ENCODE measurements at places on chromosomes 13 and 19.
A peak's percentile ranks its signal among the peaks of the same experiment; 100 is the strongest.

DNA sequence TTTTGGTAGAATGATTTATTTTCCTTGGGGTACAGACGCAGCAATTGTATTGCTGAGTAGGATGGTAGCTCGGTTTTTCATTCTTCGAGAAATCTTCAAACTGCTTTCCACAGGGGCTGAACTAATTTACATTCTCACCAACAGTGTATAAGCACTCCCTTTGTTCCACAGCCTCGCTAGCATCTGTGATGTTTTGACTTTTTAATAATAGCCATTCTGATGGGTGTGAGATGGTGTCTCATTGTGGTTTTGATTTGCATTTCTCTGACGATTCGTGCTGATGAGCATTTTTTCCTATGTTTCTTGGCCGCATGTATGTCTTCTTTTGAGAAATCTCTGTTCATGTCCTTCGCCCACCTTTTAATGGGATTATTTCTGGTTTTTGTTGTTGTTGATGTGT lies 54.8 kb upstream of the UQCRFS1 start:
- no peak for DNase-seq

- DNase-seq, result no peak
These were observed 191.0 kb upstream of the SOX1 start for GRCh38 chr13:111875915-111876314.

DNA sequence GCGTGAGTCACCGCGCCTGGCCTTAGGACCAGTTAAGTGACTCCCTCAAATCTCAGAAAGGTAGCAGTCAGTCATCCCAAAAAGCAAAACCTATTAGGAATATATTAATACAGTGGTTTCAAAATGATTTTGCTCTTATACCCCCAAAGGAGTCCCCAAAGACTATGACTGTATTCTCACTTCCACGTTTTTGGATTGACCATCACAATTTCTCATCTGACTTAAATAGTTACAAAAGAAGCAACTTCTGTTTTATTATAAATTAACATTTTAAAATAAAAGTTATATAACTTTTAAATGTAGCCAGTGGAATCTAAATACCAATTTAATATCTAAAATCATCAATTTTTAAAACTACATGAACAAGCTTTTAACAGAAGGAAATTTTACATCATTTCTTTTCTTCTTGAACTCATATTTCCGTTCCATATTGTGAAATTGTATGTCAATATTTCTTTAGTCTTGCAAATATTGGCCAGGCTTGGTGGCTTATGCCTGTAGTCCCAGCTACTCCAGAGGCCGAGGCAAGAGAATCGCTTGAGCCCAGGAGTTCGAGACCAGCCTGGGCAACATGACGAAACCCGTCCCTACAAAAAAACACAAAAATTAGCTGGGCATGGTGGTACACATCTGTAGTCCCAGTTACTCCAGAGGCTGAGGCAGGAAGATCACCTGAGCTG lies 1.5 kb upstream of the SPART start:
- no peak for DNase-seq

GRCh38 chr13:34826432-34826831 lies 115.6 kb upstream of the NBEA start:
- no peak for DNase-seq

GRCh38 chr19:13017306-13018034 lies 22.2 kb downstream of the NFIX start:
- DNase-seq, result no peak

DNA sequence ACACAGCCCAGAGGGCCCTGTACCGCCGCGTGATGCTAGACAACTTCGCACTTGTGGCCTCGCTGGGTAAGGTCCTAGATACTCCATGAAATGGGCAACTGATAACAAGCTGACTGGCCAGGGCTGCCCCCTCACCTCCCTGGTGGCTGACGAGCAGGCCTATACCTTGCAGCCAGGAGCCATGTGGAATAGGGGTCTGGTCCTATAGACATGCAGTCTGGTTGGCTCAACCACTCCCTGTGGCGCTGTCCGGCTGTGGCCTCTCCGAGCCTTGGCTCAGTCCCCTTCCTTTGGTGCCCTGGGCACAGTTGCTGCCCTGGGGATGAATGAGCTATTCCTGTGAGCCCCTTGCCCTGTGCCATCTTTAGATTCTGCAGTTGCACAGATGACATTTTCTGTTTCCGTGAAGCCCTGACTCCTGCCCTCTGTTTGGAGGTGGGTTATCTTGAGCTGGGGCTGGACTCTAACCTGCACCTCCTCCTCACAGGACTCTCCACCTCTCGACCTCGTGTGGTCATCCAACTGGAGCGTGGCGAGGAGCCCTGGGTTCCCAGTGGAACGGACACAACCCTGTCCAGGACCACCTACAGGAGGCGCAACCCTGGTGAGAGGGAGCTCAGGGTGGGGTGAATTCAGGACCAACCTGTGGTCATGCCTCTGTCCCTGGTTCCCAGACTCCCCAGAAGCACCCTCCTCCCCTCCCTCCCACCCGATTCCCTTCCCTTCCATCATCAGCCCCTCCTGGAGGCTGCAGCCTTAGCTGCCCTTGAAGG lies 2.5 kb downstream of the ZNF324 start:
- DNase-seq, result no peak

GRCh38 chr13:99863789-99864626 lies 107.6 kb downstream of the ZIC5 start:
- DNase-seq, result no peak

GRCh38 chr13:45142440-45143345 lies 22.4 kb downstream of the GTF2F2 start:
- peak; percentile 16 for DNase-seq

- DNase-seq, result no peak
These were observed 1625.7 kb upstream of the SLC10A2 start for GRCh38 chr13:104691767-104692467.

GRCh38 chr19:8257052-8257443 lies 47.9 kb downstream of the CERS4 start:
- DNase-seq, result no peak

DNA sequence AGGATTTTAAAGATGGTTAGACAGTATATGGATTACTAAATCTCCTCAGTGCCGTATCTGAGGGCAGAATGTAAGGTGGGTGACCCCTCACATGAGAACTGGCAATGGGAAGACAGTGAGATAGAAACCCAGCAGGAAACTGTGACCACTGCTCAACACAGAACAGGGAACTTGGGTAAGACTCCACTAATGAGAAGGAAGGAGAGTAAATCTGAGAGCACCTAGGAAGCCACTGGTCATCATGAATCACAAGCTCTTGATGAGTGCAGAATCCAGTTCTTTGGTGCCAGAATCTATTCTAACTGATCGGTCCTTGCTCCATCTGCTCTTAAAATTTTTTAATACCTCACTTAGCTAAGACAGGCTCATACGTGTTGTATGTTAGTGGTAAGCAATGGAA lies 261.8 kb downstream of the KLF12 start:
- DNase-seq, result no peak

- DNase-seq, result no peak
These were observed 13.6 kb downstream of the HNRNPM start for GRCh38 chr19:8458380-8458779.

GRCh38 chr19:41871573-41872383 lies 5.3 kb upstream of the CD79A start:
- DNase-seq, result no peak

DNA sequence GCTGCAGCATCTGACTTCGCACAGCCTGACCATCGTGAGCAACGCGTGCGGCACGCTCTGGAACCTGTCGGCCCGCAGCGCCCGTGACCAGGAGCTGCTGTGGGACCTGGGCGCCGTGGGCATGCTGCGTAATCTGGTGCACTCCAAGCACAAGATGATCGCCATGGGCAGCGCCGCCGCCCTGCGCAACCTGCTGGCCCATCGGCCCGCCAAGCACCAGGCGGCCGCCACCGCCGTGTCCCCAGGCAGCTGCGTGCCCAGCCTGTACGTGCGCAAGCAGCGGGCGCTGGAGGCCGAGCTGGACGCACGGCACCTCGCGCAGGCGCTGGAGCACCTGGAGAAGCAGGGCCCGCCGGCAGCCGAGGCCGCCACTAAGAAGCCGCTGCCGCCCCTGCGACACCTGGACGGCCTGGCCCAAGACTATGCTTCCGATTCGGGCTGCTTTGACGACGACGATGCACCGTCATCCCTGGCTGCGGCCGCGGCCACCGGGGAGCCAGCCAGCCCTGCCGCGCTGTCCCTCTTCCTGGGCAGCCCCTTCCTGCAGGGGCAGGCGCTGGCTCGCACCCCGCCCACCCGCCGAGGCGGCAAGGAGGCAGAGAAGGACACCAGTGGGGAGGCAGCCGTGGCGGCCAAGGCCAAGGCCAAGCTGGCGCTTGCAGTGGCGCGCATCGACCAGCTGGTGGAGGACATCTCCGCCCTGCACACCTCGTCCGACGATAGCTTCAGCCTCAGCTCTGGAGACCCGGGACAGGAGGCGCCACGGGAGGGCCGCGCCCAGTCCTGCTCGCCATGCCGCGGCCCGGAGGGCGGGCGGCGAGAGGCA lies 13.6 kb downstream of the C19orf25 start:
- DNase-seq, result no peak

DNA sequence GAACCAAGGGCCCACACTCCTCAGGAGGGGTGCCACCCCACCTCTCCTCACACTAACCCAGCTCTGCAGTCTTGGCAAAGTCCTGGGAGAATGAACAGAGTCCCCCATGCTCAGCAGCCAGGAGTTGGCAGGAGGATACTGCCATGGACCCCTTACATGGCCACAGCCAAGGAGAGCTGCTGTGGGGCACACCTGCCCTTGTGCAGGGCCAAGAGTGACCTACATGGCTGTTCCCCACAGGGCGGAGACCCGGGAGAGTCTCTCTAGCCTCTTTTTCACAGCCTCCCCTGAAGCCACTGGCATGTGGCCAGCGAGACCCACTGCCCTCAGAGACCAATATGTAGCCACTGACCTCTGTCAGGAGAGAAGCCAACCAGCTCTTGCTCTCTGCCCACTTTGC lies 45.9 kb upstream of the VSTM2B start:
- DNase-seq, result no peak

DNA sequence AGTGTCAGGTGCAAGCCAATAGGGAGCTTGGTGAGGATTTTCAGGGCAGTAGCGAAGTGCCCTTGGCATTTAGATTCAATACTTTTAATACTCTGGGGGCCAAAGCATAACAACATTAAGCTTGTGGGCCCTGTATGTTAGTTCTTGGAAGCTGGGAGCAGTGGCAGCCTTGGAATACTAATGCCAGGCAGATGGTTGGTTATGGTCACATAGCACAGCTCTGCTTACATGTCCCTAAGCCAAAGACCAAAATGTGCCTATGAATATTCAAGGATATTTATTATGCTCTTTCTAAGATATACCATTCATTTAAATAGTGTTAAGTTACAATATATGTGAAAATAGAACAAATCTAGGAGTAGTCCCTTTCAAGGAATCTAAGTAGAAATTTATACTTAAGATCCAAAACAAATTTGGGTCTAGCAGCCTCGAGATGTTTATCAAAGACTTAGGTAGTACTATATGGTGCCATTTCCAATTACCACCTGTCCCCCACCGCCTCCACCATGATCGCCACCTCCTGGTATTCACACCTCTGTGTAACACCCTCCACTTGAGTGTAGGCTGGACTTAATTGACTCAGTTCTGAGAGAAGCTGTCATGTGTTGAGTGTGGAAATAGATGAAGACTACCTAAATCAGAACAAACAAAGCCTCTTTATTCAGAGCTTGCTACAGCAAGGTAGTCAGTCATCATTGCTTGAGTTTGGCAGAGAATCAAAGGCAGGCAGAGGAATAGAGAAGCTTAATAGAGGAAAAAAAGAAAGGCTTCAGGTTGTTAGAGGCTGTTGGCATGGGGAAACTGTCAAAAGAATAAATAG lies 261.0 kb downstream of the GPC5 start:
- no peak for DNase-seq

GRCh38 chr13:81987159-81987558 lies 1646.2 kb upstream of the SPRY2 start:
- DNase-seq, result no peak

DNA sequence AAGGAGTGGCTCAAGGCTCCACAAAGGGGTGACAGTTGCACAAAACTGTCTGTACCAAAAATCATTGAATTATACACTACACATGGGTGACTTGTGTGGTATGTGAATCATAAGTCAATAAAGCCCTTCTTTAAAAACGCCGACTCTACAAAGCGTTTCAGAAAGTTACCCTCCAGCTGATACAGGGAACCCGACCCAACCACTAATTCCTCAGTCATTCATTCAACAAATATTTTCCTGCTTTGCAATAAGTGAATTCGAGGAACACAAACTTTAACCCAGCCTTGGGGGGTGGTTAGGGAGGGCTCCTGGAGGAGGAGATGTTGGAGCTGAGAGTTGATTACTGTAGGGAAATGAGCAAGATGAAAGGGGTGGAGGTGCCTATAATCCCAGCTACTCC lies 32.0 kb downstream of the LTBP4 start:
- DNase-seq, result no peak

GRCh38 chr19:38971672-38972071 lies 3.9 kb downstream of the FBXO17 start:
- no peak for DNase-seq

DNA sequence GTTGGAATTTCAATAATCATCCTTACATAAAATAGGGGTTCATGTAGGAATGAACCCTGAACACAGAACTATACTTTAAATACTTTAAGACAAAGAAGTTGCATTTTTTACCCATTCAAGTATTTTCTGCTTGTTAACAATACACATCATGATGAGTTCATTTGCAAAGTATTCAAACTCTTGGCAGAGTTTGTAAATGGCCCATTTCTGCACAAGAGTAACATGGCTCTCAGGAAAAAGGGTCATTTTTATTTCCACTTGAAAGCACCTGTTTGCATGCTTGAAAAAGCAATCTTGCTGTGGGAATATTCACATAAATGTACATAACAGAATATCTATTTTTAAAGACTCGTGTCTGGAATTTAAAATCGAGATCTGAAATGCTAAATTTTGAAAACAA lies 18.1 kb downstream of the ESD start:
- no peak for DNase-seq

GRCh38 chr19:3573162-3573857 lies 566 bp downstream of the HMG20B start:
- DNase-seq, result no peak

- DNase-seq, result no peak
These were observed 537.3 kb downstream of the SUCLA2 start for GRCh38 chr13:47463726-47464125.

DNA sequence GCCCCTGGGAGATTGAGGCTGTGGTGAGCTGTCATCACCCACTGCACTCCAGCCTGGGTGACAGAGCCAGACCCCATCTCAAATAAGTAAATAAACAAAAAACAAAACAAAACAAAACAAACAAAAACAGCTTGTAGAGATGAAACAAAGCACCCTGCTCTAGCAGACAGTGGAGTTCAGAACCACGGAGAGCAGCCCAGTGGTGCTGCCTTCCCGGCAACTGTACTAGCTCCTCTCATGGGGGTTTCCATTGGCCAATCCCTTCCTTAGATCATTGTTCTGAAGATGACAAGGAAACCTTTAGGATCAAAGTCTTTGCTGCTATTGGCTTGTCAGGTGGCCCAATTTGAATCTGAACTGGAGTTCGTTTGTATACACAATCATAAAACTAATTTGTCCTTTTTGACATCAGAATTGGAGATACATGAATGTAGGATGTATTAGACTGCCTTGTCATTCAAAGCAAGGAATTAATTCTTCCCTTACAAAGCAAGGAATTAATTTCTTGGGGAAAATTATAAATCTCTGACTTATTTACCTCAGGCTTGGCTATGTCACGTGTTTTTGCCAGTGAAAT lies 19.7 kb upstream of the SYCN start:
- no peak for DNase-seq

- no peak for DNase-seq
These were observed 7.7 kb upstream of the CEACAM7 start for GRCh38 chr19:41695745-41696144.

GRCh38 chr19:15894359-15894758 lies 3.5 kb downstream of the CYP4F2 start:
- DNase-seq, result no peak
